ENCODE measurements at places on chromosomes 3 and 15.

- no peak for DNase-seq
Observed at GRCh38 chr3:141095546-141095937, 44.4 kb downstream of the SPSB4 start.

DNA sequence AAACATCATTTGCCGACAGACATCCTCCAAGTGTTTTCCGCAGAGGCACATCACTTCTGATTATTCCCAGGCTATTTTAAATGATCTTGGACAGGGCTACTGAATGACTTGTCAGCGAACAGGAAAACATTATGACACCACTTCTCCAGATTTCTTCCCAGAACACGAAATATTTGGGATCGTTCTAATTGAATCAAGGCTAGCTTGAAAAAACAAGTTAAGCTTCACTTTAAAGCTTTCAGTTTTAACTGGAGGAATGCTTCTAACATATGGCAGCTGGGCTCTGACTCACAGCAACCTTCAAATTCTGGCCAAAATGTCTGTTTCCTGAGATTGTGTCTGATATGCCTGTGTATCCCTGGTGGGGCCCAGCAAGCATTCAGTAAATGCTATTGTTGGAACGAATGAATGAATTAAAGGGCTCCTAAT lies 127.0 kb upstream of the ICE2 start:
- no peak for DNase-seq

DNA sequence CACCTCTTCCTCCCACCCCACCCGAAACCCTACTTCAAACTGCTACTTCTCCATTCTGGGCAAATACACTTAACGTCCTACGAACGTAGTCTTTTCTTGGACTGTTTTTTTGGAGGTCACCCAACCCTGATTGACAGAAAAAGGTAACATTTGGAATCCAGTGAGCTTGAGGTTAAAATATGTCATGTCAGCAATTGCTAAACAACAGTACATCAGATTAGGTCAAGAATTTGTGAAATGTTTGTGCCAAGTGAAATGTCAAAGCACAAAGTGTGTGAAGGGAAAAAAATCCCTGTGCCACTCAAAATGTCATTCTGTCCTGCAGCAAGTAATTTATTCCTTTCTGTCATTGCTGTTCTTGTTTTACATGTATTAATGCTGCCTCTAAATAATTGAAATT lies 49.2 kb upstream of the PPP2R3A start:
- no peak for DNase-seq

DNA sequence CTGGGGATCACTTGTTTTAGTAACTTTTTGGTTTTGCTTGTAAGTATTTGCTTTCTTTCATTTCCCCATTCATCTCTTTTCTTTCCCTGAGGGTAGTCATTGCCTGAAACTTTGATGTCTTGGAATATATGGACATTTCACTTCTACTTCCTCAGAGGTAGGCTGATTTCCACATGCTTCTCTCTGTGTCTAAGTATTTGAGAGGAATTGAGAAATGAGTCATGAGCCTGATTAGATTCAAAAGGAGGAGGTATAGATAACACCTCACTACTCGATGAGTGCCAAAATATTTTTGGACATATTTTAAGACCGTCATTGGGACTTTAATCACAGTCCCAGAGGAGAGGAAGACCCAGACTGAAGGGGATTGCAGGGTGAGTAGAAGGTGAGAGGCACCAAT lies 480.1 kb upstream of the SGO1 start:
- DNase-seq = no peak

GRCh38 chr15:41115161-41115651 lies 874 bp downstream of the INO80 start:
- DNase-seq = no peak

DNA sequence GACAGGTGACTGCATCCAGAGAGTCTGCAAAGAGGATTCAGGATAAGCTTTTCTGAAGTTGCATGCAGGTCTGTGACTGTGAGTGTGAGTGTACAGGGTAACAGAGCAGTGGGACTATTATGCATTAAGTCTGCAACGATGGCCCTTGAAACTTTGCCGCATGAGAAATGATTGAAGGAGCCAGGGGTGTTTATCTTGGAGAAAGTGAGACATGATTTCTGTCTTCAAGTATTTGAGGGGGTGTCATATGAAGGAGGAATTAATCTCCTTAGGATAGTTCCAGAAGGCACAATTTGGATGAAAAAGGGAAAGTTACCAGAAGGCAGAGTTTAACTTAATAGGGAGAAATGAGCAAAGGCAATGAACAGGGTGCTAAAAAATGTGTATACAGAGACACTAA lies 119.6 kb downstream of the ARNT2 start:
- no peak for DNase-seq

GRCh38 chr3:130854208-130854864 lies 39.5 kb upstream of the ATP2C1 start:
- no peak for DNase-seq

DNA sequence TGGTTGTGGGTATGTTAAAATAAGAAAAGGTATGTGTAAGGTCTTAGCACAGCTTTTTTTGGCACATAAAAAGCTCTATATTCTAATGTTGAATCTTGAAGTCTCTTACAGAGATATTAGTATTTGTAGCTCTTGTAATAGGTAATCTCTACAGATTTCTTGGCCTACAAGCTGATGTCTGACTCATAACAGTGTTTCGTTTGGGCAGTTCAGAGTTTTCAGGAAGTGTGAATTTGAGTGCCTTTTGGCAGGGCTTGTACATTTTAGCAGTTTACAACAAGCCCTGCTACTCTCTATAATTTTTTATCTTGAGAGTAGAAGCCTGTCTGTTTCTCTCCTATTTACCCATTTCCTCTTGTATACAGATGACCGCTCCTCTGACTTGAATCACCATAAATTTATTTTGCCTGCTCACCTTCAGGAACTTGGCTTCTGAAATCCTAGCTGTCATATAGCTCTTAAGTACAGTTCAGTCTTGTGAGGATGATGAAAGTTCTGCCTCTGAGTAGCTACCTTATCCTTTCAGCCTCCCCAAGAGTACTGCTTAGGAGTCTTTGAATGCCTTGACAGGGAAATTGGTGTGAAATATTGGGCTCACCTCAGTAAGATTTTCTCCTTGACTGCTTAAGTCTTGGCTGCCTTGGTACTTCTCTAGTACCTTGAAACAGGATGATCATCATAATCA lies 419.9 kb upstream of the RARB start:
- DNase-seq = no peak

GRCh38 chr3:63936925-63937324 lies 24.7 kb upstream of the SCAANT1 start:
- DNase-seq = no peak

- DNase-seq = no peak
Observed at GRCh38 chr3:105137911-105138310, 228.8 kb upstream of the ALCAM start.

GRCh38 chr15:85766001-85766831 lies 28.5 kb downstream of the KLHL25 start:
- DNase-seq = no peak

- DNase-seq = no peak
Observed at GRCh38 chr15:36230776-36231175, 348.6 kb upstream of the CDIN1 start.

DNA sequence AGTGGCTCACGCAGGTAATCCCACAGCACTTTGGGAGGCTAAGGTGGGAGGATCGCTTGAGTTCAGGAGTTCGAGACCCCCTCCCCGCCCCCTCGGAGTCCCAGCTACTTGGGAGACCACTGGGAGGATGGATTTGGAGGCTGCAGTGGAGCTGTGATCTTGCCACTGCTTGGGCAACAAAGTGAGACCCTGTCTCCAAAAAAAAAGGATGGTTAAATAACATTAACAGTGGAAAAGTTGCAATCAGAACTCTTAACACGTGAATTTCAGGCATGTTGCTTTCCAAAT lies 1.4 kb upstream of the TMEM87A start:
- DNase-seq = no peak

GRCh38 chr15:33693166-33693800 lies 275.0 kb upstream of the CHRM5 start:
- no peak for DNase-seq

DNA sequence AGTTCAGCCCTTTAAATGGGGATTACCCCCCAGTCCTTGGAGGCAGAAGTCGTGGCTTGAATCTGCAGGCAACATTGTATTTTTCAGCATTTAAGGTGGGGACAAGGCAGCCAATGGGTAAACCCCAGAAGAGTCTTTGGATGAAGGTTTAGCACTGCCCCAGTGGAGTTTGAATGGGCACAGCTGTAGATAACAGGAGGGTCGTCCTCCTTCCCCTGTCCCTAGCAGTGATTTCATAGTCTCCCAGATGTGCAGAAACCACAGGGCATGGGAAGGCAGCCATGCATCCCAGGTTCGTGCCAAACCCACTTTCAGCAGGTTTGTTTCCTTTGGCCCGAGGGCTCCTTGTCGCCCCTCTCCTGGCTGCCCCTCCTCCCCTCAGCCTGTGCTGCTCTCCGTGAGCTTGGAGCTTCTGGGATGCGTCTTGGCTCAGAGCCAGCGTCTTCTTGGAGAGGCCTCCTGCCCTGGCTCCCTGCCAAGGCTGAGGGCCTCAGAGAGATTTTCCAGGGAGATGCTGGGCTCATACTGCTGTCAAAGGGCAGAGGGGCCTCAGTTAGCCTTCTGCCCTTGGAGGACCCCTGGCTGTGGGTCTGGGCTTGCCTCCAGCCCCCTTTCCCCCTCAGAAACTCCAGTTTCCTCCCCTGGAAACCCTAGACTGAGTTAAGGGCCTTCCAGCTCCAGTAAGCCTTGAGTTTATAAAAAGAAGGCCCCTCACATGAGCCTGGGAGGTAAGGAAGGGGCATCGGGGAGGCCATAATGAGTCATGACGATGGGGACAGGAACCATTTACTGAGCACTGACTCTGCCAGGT lies 48.9 kb upstream of the POLG start:
- no peak for DNase-seq

DNA sequence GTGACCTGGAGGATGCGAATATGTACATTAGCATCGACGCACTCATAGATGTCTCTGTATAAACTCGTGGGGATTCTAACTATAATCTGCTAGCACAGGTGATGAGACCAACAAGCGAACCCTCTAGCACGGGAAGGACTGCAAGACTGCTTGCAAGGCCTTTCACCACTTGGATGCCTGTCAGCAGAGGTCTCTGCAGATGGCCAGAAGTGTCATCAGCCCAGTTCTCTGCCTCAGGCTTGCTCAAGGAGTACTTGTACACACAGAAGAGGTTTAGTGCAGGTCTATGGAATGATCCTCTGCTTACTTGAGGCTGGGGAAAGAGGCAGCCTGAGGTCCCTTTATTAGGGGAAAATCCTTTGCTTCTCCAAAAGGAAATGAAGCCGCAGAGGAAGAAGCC lies 48.1 kb downstream of the EDEM1 start:
- DNase-seq = no peak

- DNase-seq = no peak
Observed at GRCh38 chr3:178086144-178086825, 450.0 kb upstream of the KCNMB2 start.

DNA sequence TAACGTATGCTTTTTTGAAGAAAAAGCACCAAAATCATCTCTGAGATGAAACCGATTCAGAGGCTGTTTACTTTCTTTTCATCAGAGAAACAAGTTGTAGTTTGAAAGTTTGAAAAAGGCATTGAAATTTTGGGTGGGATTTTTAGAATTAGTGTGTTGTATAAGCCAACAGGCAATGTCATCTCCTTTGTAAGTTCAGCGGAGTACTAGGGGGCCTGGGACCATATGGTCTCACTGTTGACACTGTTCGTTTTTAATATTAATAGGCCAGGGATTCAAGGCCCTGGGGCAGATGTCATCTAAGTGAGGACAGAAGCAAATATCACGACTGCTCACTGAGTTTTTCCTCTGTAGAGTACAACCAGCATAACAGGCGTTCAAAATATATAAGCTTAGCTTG lies 256.2 kb upstream of the RARB start:
- no peak for DNase-seq

DNA sequence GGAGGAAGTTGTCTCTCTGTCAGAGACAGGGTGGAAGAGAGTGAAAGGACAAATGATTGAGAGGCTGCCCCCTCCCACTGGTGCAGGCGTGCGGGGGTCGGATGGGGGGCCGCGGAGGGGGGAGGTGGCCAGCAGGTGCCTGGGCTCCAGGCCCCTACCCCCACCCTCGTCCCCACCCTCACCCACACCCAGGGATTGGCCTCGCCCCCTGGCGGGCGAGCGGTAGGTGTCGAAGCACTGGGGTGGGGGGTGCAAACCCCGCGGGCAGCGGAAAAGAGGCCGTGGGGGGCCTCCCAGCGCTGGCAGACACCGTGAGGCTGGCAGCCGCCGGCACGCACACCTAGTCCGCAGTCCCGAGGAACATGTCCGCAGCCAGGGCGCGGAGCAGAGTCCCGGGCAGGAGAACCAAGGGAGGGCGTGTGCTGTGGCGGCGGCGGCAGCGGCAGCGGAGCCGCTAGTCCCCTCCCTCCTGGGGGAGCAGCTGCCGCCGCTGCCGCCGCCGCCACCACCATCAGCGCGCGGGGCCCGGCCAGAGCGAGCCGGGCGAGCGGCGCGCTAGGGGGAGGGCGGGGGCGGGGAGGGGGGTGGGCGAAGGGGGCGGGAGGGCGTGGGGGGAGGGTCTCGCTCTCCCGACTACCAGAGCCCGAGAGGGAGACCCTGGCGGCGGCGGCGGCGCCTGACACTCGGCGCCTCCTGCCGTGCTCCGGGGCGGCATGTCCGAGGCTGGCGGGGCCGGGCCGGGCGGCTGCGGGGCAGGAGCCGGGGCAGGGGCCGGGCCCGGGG lies at the start of gene KAT2B:
KAT2B (plus strand) TSS at position 682 of the 783 bp plus-strand sequence; CDS start at position 714, 32 bp downstream.
- peak; percentile 70 for DNase-seq

Measured in CD14-positive monocyte (primary cell).